GOT3 (cell line): ENCODE measurements at places on chromosomes 2 and 18.

GRCh38 chr2:178088774-178089270 lies 16.2 kb upstream of the PDE11A start:
- no peak for DNase-seq

DNA sequence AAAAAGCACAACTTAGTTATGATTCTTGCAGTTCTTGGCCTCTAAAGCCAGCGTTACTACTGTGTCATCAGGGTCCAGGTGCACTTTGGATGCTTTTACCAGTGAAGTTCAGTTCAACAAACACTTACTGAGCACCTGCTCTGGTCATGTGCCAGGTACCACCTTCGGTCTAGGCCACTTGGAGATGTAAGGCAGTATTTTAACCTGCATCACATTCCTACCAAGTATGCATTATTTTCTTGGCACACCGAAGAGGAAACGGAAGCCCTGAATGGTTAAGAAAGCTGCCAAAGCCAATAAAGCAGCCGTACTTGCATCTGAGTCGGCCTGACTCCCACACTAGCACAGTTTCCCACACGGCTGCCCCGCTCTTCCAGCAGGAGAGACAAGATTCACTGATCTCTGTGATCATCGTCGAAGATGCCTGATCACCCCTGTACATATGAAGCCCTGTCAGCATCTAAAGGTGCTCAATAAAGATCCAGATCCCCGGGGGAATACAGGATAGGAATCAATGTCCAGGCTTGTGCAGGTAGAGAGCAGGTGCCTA lies 427.1 kb downstream of the EIPR1 start:
- no peak for DNase-seq

DNA sequence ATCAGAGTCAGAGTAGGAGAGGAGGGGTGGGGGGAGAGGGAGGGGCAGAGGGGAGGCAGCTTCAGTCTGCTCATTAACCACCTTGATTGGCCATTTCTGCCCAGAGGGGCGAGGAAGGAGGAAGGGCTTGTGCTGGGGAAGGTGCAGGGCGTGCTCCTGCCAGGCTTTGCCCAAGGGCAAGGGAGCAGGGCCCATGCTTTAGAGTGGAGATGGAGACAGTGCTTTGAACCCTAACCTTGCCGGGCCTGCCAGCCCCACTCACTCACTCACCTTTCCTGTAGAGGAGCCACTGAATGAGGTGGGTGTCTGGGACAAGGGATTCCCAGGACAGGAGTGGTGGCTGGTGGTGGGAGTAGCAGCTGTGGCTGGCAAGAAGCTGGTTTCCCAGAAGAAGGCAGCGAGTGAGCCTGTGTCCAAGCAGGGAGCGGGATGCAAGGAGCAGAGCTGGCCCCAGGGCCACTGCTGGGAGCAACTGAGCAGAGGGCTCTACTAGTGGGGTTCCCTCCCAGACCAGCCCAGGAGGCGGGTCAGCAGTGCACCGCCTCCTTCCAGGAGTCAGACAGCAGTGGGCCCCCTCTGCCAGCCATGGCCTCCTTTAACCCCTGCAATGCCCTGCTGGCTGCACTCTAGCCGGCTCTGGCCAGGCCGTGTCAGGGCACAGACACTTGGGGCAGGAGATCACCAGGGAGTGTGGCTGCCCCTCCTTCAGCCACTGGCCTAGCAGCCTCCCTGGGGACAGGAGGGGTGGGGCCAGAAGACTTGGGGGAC lies 3.6 kb upstream of the RUFY4 start:
- no peak for DNase-seq

- DNase-seq = no peak
These were observed 241.2 kb upstream of the TANK start for GRCh38 chr2:160918906-160919503.

- DNase-seq = no peak
These were observed 192.7 kb downstream of the DYSF start for GRCh38 chr2:71646028-71646427.
